ENCODE measurements at places on chromosomes 5 and 9. TPM values are rescaled to one million over a fixed set of nuclear protein-coding genes. Genes with fewer than 3 reads are reported as not detected.

TMEFF1 gene
- 8.5 TPM for polyA plus RNA-seq

SOX30 gene
- polyA plus RNA-seq = 0.68 TPM

PAEP gene
- polyA plus RNA-seq = 0.38 TPM

OGN gene
- 28.7 TPM for polyA plus RNA-seq

GRCh38 chr5:133830911-133831310 is 137.5 kb downstream of the C5orf15 start:
- no peak for DNase-seq

DNA sequence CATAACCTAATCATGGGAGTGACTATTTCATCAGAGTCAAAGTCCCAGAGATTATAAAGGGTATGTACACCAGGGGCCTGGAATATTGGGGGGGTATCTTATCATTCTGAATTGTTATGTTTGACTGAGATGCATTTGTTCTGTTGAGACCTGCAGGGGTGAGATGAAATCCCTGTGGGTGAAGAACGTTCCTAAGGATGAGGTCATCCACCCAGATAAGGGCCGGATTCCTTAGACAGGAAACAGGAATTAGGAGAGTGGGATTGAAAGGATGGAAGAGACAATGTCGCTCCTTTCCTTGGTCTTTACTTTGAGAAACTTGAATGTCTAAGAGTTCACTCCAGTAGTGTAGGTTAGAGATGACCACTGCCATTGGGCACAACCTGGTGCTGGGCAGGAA is 54.7 kb downstream of the GAS1 start:
- no peak for DNase-seq

- no peak for DNase-seq
Measured at GRCh38 chr5:6705088-6705487, 8.1 kb upstream of the TENT4A start.

DNA sequence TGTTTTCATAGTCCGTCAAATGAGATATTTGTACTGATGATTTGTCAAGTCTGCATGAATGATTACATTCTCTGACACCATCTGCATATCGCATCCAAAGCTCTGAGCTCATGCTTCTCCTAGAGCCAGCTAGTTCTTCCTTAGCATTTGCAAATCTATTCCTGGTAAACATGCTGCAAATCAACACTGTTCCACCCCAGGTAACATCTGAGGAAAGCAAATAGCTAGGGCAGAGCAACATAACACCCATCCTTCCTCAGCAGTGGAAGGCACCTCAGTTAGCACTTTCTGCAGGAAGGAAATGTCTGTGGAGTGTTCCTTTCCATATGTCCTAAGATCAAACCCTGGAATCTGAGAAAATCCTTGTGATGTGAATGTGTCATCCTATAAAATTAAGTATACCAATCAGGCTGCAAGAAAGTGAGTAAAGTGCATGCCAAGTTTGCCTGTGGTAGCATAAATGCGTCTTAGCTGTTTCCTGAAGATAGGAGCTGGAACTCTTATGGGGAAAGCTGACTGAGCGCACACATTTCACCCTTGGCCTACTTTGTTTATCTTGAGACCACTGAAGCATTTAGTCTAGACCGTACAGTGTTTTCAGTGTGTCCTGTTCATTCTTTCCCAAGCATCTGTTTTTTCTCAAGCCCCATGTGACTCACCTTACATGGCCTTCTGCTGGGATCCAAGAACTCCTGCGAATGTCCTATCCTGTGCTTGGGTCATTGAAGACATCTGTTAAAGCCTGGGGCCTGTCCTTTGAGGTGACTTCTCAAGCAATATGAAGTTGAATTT is 50.9 kb upstream of the STARD4 start:
- peak; percentile 82 for DNase-seq

DNA sequence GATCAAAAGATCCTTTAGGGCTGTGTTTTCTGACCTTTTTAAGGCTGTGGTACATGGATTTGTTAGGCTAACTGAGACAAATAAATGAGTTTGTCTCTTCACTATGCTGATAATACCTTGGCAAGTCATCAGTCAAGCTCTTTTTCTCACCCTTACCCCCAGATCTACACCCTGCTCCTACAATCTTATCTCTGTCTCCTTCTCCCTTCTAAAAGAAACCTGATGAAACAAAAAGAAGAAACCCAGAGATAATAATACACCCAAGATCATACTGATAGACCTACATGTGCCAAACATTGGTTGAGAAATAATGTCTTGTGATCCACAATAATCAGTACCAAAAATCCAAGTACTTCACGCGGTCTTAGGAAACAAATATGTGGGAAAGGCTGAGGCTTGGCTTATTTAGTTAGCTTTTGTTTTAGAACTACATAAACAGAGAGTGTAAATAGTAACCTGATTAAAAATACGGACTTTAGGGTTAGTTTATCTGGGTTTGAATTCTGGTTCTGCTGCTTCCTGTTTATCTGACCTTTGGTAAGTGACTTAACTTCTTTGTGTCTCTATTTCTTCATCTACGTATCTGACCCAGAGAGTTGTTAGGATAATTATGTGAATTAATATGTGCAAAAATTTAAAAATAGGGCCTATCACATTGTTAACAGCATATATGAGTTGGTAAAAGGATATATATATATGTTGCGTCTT is 24.8 kb upstream of the PDCD1LG2 start:
- DNase-seq = no peak

GRCh38 chr5:68260467-68260866 is 44.9 kb downstream of the PIK3R1 start:
- no peak for DNase-seq

GRCh38 chr5:161340012-161340411 is 206.5 kb downstream of the GABRB2 start:
- no peak for DNase-seq

DNA sequence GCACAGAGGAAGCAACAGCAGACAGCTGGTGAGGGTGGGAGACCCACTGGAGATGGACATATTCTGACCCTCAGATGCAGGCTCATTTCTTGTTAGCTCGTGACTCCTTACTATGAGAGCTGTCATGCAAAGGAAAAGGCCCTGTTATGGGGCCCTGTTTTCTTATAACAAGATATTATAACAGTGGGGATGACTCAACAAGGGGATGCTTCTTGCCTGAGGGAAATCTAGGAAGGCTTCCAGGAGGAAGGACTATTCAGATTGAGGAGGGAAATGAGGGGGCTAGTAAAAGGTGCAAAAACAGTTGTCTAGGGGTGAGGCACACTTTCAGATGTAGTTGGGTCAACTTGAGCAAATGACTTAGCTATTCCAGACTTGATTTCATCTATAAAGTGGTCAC is 83.0 kb downstream of the DAB2IP start:
- no peak for DNase-seq

DNA sequence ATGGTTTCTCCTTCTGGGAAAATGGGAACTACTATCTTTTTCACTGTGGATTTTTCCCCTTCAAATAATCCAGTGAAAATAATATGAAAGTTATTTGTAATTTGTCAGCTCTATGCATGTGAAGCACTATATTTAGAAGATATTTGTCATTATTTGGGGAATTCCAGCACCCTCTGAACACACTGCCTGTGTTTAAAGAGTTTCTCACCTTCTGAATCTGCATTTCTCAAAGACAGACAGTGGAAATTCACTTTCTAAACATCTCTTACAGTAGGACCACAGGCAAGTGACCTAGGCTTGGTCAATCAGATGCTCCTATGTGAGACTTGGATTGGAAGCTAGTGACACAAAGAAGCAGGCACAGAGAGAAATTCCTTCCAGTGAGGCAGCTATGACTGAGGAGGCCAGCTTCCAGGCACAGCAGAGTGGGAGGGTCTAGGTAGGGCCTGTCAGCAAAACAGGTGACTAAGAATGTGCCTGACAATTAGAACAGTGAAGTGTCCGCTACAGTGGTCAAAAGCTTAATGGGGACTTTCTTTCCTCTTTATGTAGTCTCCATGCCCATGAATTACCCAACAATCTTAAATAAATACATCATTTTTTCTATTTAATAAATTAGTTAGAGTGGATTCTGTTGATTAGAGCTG is 167.2 kb downstream of the HMHB1 start:
- no peak for DNase-seq

DNA sequence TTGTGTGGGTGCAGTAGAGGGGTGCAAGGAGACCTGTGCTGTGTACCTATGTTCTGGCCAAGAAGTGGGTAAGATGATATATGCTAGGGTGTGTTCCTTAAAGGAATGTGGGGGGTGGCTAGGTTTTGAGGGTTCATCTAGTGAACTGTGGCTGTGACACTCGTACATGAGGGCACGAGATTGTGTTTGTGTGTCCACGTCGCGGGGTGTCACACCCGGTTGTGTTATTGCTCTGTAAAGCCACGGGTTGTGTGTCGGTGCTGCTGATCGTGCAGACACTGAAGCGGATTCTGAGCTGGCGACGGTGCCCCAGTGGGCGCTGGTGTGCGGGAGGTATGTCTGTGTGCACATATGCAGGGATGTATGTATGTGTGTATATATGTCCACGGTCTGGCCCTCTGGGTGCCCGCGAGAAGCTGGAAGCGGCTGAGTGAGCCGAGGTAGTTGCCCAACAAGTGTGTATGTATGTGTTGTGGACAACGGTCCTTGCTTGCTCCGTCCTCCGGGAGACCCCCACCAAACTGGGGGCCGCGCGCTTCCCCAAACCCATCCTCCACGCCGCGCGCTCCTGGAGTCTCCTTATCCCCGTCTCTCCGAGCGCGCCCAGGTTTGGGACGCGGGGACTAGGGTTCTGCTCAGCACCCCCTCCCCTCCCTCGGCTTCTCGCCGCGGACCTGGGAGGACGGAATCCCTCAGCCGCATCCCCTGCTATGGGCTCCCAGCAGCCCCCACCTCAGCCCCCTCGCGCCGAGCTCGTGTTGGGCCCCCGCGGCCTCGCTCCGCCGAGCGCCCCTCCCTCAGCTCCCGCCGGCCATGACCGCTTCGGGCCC is 639 bp downstream of the PCDH1 start:
- DNase-seq = no peak

- no peak for DNase-seq
Measured at GRCh38 chr9:114301798-114302565, 20.9 kb upstream of the ORM1 start.

DNA sequence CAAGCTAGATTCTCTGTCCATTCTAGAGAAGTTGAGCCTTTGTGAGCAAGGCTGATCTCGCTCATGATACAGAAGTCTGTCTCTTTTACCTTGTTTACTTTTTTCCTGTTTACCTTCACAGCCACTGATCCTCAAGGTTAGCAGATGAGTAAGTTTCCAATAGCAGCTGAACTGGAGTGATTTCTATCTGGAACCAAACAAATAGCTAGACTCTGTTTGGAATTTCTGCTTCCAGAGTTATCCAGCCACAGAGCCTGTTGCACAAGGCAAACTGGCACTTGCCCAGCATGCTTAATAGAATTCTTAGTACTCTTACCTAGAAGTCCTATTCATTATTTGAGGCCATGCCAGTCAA is 12.8 kb upstream of the PANK3 start:
- DNase-seq = no peak

GRCh38 chr5:146111409-146111808 is 6.0 kb upstream of the PLAC8L1 start:
- no peak for DNase-seq

- DNase-seq = peak; percentile 65
Measured at GRCh38 chr5:132369474-132370180, at the start of gene SLC22A5. TSS of gene SLC22A5 (plus strand) at chr5:132369710. CDS start at chr5:132369973, 263 bp downstream.

- DNase-seq = peak; percentile 23
Measured at GRCh38 chr5:54673523-54674225, 156.1 kb downstream of the SNX18 start.

- no peak for DNase-seq
Measured at GRCh38 chr9:106918825-106919509, 56.0 kb downstream of the ZNF462 start.

DNA sequence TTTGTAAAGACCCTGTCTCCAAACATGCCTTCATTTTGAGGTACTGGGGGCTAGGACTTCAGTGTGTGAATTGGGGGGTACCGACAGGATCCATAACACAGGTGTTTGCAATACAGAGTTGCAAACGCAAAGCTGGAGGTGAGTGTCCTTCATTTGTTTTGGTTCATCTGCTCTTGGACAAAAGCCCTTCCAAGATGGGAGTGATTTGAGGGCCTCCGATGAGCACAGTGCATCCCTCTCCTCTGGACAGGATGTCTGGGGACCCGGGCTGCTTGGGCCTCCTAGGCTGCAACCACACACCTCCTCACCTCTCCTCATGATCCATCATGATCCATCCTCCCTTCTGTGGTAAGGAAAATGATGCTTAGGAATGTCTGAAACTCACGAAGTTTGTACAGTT is 23.8 kb downstream of the FGD3 start:
- no peak for DNase-seq

GRCh38 chr9:69385581-69386033 is 60.6 kb downstream of the ENTREP1 start:
- DNase-seq = peak; percentile 20

- DNase-seq = no peak
Measured at GRCh38 chr5:177329883-177330282, 18.2 kb upstream of the MXD3 start.

GRCh38 chr5:98193921-98194760 is 579.3 kb upstream of the RGMB start:
- DNase-seq = no peak

Measured in renal pelvis (tissue), 12 donors.